Cortex of kidney (tissue), 1 donor: ENCODE measurements at places on chromosomes 16 and 17.

GRCh38 chr17:76614912-76615617 is 28.5 kb downstream of the ST6GALNAC1 start:
- DNase-seq: no peak

DNA sequence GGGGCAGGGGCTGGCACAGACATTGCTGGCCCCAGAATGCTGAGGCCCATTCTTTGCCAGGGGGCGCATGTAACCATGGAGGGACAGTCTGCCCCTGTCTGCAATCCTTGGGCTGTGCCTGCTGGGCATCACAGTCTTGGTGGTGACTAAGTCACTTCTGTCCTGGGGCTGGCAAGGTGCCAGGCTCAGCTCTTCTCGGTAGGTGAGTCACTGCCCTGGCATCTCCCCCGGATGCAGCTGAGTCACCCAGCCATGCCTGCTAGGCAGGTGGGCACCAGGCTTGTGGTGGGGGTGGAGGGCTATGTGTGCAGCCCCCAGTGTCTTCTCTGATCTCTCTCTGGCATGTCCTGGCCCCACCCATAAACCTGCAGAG is 5.6 kb downstream of the RARA start:
- DNase-seq: no peak

DNA sequence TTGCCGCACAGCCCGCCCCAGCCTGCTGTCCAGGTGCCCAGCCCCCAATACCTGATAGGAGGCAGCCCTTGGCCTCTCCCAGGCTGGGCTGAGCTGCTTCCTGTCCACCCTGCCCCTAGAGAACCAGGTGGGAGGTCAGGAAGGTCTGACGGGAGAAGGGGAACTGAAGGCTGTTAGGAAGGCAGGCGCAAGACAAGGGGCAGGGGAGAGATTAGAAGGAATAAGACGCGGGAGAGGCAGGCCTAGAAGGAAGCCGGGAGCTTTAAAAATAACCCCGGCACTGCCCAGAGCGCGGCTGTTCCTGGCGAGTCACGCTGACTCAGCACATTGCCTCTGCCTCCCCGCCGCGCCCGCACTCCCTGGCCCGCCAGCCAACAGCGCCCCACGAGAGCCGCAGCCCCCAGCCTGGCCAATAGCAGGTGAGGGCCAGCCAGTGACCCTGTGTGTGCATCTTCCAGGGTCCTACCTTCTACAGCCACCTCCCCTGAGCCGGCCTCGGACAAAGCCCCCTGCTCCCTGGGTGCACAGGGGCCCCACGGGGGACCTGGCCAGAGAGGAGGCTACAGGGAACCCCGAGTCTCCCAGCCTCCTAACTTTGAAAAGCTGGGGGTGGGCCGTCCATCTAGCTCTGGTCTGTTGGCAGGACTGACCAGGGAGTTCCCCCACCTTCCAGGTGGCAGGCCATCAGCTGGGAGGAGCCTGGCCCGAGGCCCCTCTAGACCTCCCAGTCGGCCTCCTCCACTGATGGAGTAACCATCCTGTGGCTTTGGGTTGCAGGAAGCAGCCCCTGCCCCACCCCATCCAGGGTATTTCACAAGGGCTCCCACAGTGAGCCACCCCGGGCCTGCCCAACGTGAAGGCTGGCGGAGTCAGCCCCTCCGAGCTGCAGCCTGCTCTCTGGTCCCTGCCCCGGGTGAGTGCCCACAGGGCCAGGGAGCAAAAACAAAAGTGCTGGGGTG is 4.0 kb downstream of the MAFG start:
- no peak for DNase-seq

DNA sequence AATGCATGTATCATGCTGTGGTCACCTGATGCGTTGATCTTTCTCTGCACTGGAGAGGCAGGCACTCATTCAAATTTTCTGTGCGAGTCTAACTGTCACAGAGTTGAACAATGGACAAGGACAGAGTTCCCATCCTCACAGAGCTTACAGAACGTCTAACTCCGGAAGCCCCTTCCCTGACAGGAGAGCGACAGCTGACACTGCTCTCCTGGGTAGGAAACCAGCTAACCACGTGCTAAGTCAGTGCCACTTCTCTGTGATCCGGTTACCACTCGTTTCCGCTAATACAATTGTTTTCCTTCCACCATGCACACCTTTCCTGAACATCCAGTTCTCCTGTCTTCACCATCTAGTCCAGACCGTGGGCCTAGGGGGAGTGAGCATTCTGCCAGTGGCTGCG is 11.3 kb downstream of the KLHDC4 start:
- no peak for DNase-seq

DNA sequence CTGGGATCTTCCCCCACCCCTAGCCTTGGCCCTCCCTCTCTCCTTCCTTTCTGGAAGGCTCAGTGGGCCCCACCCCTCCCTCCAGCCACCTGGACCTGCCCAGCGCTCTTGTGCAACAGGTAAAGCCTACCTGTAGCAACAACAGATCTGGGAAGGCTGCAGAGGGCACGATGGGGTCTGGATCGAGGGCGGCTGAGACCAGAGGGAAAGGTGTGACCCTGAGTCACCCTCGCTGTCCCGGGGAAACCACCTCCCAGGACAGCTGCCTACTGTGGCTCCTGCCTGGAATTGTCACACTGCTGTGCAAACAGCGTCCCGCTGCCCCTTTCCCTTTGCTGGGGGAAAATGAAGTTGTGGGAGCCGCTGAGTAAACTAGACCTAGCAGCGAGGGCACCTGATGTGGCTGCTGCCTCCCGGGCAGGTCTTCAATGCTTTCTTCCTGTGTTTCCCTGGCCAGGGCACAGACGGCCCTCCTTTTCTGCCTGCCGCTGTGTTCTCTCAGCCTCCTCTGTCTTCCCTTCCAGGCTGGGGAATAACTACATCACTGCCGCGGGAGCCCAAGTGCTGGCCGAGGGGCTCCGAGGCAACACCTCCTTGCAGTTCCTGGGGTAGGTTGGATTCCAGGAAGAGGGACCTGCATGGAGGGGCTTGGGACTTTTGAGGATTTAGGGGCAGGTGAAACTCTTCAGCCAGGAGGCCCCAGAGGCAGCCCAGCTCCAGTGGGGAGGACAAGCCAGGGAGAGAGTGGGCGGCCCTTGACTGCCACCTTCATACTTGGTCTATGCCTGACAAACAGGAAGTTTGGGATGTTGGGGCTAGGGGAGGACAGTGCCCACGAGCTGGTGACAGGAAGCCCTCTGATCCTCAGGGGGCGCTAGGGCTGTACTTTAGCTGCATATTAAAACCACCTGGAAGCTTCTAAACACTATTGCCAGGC is 22.2 kb upstream of the CYLD start:
- no peak for DNase-seq

- no peak for DNase-seq
Observed at GRCh38 chr17:45247429-45248131, 14.3 kb downstream of the SPATA32 start.
